ENCODE measurements at places on chromosomes 12 and 14. TPM values are rescaled to one million over a fixed set of nuclear protein-coding genes. Genes with fewer than 3 reads are reported as not detected.

The TSPAN8 gene
- not detected for polyA plus RNA-seq

The SLC38A6 gene
- polyA plus RNA-seq, result 4.1 TPM

The TC2N gene
- polyA plus RNA-seq, result 228 TPM

The ANKRD52 gene
- 16.1 TPM for polyA plus RNA-seq

The RDH16 gene
- 0.20 TPM for polyA plus RNA-seq

The HOXC4 gene
- polyA plus RNA-seq, result 0.37 TPM

The HOXC9 gene
- not detected for polyA plus RNA-seq

GRCh38 chr12:119666900-119667576 is 895 bp upstream of the PRKAB1 start:
- peak overlapping the region; percentile 71 for H3K27ac ChIP-seq
- DNase-seq, result no peak
- no peaks in the 10 kb centered on the region for H3K27me3 ChIP-seq
- peaks cover 37% of the 10 kb centered on the region for H3K4me1 ChIP-seq

- H3K27me3 ChIP-seq, result no peaks in the 10 kb centered on the region
- no peak overlapping the region for H3K27ac ChIP-seq
- H3K4me3 ChIP-seq, result no peak overlapping the region
- H3K36me3 ChIP-seq, result peaks cover 24% of the 10 kb centered on the region
- no peaks in the 10 kb centered on the region for H3K4me1 ChIP-seq
Measured at GRCh38 chr14:96559571-96559970, 57.4 kb downstream of the PAPOLA start.

DNA sequence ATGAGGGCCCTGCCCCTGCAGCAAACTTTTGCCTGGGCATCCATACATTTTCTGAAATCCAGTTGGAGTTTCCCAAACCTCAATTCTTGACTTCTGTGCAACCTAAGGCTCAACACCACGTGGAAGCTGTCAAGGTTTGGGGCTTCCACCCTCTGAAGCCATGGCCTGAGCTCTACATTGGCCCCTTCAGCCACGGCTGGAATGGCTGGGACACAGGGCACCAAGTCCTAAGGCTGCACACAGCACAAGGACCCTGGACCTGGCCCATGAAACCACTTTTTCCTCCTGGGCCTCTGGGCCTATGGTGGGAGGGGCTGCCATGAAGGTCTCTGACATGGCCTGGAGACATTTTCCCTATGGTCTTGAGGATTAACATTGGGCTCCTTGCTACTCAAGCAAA is 266.3 kb downstream of the LRIG3 start:
- no peak overlapping the region for H3K27ac ChIP-seq
- no peaks in the 10 kb centered on the region for H3K36me3 ChIP-seq
- no peak for DNase-seq
- H3K4me3 ChIP-seq, result no peak overlapping the region
- H3K27me3 ChIP-seq, result no peaks in the 10 kb centered on the region

DNA sequence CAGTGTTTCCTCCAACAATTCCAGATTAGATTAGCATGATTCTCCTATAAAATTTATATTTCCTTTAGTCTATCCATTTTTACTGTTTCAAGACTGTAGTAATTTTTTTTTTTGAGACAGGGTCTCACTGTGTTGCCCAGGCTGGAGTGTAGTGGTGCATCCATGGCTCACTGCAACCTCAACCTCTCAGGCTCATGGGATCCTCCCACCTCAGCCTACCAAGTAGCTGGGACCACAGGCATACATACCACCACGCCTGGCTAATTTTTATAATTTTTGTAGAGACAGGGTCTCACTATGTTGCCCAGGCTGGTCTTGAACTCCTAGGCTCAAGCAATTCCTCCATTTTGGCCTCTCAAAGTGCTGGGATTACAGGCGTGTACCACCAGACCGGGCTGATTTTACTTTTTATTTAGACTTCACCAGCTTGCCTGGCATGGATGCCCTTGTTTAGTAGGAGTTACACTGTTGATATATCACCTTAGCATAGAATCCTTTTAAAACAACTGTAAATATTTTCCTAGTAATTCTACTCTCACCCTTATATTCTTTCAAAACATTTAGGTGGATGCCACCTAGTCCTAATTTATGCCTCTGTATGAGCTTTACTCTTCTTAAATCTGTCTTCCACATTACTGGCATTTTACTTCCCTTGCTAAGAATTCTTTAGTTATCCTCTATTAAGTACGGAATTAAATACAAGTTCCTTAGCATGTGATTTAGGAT is 55.8 kb upstream of the LIMA1 start:
- no peak overlapping the region for H3K27ac ChIP-seq
- H3K4me3 ChIP-seq, result no peak overlapping the region
- no peaks in the 10 kb centered on the region for H3K27me3 ChIP-seq
- no peak for DNase-seq
- H3K36me3 ChIP-seq, result no peaks in the 10 kb centered on the region

GRCh38 chr12:10102322-10102721 is 3.5 kb upstream of the CLEC1A start:
- H3K27me3 ChIP-seq, result no peaks in the 10 kb centered on the region
- no peak overlapping the region for H3K4me3 ChIP-seq

DNA sequence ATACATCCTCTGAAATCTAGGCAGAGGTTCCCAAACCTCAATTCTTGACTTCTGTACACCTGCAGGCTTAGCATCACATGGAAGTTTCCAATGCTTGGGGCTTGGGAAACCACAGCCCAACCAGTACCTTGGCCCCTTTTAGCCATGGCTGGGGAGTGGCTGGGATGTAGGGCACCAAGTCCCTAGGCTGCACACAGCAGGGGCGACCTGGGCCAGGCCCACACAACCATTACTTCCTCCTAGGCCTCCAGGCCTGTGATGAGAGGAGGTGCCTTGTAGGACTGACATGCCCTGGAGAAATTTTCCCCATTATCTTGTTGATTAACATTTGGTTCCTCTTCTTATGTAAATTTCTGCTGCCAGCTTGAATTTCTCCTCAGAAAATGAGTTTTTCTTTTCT is 1387.4 kb downstream of the FSCB start:
- no peaks in the 10 kb centered on the region for H3K36me3 ChIP-seq
- H3K4me3 ChIP-seq, result no peak overlapping the region
- no peaks in the 10 kb centered on the region for H3K4me1 ChIP-seq
- no peaks in the 10 kb centered on the region for H3K27me3 ChIP-seq
- H3K27ac ChIP-seq, result no peak overlapping the region

- H3K27me3 ChIP-seq, result no peaks in the 10 kb centered on the region
- H3K4me1 ChIP-seq, result no peaks in the 10 kb centered on the region
Measured at GRCh38 chr14:95758331-95758730, 44.4 kb upstream of the TCL1A start.

DNA sequence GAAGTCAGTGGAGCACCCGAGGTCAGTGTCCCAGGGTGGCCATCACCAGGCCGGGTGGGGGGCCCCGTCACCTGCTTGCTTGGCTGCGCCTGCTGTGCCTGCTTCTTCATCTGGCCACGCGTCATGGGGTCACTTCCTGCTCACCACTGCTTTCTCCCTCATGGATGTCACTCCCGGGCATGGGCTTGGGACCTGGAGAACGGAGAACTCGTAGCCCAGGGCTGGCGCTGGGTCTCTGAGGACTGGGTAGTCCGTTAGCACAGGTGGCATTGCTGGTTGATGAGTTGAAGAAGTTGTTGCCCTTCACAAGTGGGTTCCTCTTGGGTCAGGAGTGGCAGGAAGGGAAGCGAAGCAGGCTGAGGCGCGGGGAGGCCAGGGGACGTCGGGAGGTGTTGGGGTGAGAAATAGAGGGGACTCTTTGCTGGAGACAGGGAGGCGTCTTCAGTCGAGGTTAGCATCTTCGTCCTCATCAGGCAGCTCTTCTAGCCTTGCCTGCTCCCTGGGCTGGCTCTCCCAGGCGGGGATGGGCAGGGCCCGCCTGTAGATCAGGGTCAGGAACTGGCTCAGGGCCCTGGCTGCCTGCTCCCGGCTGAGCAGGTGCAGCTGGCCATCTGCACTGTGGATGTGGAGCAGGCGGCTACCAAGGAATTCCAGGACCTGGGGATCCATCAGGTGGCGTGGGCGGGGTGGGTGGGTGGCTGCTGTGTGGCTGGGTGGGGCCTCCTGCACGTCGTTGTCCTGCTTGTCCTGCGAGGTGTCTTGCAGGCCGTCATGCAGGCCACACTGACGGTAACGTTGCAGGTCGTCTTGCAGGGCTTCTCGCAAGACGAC is 23.0 kb downstream of the RTL1 start:
- H3K4me3 ChIP-seq, result no peak overlapping the region
- no peaks in the 10 kb centered on the region for H3K27me3 ChIP-seq
- H3K4me1 ChIP-seq, result no peaks in the 10 kb centered on the region

- no peaks in the 10 kb centered on the region for H3K4me1 ChIP-seq
- H3K27me3 ChIP-seq, result no peaks in the 10 kb centered on the region
- DNase-seq, result no peak
- no peaks in the 10 kb centered on the region for H3K36me3 ChIP-seq
- no peak overlapping the region for H3K4me3 ChIP-seq
Measured at GRCh38 chr14:53064475-53064874, 88.6 kb downstream of the DDHD1 start.

GRCh38 chr12:19223695-19224094 is 94.2 kb downstream of the PLEKHA5 start:
- H3K27me3 ChIP-seq, result no peaks in the 10 kb centered on the region
- H3K27ac ChIP-seq, result no peak overlapping the region
- no peaks in the 10 kb centered on the region for H3K36me3 ChIP-seq

GRCh38 chr12:31650918-31651317 is 8.6 kb upstream of the ETFBKMT start:
- H3K27me3 ChIP-seq, result no peaks in the 10 kb centered on the region
- H3K4me3 ChIP-seq, result no peak overlapping the region
- no peak overlapping the region for H3K27ac ChIP-seq
- no peaks in the 10 kb centered on the region for H3K36me3 ChIP-seq

DNA sequence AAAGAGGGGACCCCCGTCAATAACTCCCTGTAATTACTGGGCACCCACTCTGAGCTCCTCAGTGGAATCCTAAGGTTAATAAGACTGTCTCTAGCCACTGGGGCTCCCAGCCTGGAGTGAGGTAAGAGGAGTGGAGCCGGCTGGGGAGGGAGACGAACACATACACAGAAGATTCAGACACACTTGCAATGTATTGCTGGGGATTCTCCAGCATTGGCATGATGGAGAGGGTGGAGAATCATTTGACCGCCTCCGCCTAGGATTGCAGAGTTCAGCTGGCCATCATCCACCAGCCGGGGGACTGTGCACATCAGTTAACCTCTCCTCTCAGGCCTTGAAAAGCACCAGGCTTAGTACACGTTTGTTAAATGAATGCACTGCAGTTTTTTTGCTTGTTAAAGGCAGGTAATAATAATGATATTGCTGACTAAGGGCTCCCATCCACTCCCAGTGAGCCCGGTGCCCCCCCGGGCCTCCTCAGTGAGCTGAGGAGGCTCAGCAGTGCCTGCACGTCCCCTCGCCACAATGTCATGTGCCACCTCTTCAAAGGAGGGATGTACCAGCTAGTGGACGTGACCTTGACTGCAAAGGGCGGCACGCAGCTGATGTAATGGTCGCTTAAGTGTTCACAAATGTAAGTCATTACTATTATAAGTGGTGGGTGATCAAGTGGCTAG is 20.3 kb upstream of the FAIM2 start:
- H3K27ac ChIP-seq, result no peak overlapping the region
- H3K4me3 ChIP-seq, result no peak overlapping the region
- H3K4me1 ChIP-seq, result no peaks in the 10 kb centered on the region

DNA sequence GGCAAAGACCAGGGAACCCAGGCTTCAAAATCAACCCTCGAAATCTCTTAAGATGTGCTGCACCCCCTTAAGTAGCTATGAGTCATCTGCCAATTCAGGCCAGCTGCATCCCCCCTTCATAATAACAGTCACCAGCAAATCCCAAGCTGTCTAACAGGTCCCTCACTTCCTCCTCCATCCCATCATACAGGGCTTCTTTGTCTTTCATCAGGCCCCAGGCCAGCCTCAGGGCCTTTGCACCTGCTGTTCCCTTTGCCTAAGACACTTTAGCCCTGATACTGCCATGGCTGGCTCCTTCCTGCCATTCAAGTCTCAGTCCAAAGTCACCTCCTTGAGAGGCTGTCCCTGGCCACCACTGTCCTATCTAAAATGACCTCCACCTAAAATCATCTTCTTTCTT is 4.0 kb downstream of the RASAL1 start:
- H3K4me1 ChIP-seq, result peaks cover 11% of the 10 kb centered on the region
- H3K27me3 ChIP-seq, result no peaks in the 10 kb centered on the region
- no peaks in the 10 kb centered on the region for H3K36me3 ChIP-seq

DNA sequence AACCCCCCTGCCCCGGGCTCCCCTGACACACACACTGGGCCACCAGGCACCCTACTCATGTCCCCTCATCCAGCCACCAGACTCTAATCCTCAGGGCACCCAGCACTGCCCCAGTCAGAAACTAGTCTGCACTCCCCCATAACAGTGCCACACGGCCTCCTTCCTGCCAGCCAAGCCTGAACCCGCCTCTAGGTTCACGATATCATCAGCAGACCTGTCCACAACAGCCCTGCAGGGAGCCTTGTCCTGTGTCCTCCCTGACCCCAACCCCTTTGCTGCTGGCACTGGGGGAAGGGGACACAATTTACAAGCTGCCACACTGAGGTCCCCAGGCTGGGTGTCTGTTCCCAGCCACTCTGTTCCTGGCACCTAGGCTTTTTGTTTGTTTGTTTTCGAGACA is 33.6 kb downstream of the LTBP2 start:
- H3K27ac ChIP-seq, result no peak overlapping the region
- H3K27me3 ChIP-seq, result no peaks in the 10 kb centered on the region
- H3K4me3 ChIP-seq, result no peak overlapping the region
- no peak for DNase-seq

Data from CD8-positive, alpha-beta memory T cell (primary cell).